ENCODE measurements at places on chromosomes 5 and 9. TPM values are rescaled to one million over a fixed set of nuclear protein-coding genes. Genes with fewer than 3 reads are reported as not detected.
A peak's percentile ranks its signal among the peaks of the same experiment; 100 is the strongest.

GRCh38 chr9:120324996-120325642 lies 254.8 kb downstream of the CDK5RAP2 start:
- no peaks in the 10 kb centered on the region for H3K27me3 ChIP-seq
- no peak for DNase-seq
- H3K4me3 ChIP-seq = no peak overlapping the region
- no peaks in the 10 kb centered on the region for H3K4me1 ChIP-seq
- H3K36me3 ChIP-seq = no peaks in the 10 kb centered on the region

GRCh38 chr5:141654298-141654697 lies 3.1 kb upstream of the FCHSD1 start:
- no peaks in the 10 kb centered on the region for H3K27me3 ChIP-seq
- H3K4me3 ChIP-seq = no peak overlapping the region
- peaks cover 13% of the 10 kb centered on the region for H3K4me1 ChIP-seq
- H3K27ac ChIP-seq = no peak overlapping the region

DNA sequence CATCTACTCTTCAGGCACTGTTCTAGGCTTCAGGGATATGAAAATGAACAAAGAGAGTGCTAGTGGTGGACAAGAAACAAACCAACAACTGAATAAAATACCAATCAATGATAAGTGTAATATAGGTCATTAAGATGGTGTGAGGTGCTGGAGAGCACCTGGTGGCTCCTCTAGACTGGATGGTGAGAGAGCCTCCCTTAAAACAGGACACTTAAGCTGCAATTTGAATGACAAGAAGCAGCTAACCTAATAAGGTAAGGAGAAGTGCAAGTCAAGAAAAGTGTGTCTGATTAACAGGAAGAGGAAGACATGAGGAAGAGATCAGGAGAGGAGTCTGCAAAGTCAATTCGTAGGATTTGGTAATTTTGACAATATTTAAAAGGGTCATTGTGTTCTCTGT lies 23.1 kb downstream of the JAKMIP2 start:
- DNase-seq = no peak
- H3K4me1 ChIP-seq = no peaks in the 10 kb centered on the region
- H3K36me3 ChIP-seq = no peaks in the 10 kb centered on the region
- no peaks in the 10 kb centered on the region for H3K27me3 ChIP-seq
- no peak overlapping the region for H3K27ac ChIP-seq

DNA sequence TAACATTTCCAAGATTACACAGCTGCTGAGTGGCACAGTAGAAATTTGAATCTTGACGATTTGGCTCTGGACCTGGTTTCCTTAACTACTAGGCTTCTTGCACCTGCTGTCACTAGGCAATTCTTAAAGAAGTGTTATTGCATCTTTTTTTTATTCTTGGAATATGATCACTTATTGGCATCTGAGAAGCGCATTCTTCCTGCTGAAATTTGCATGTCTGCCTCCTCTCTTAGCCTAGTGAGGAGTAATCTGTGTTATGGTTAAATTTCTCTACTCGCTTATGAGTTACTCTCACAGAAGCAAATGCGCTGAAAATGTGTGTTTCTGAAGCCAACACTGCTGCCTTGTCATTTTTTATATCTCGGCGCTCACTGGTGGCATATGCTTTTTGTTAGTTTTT lies 89.3 kb downstream of the WDR41 start:
- no peaks in the 10 kb centered on the region for H3K36me3 ChIP-seq
- no peak overlapping the region for H3K4me3 ChIP-seq
- no peaks in the 10 kb centered on the region for H3K4me1 ChIP-seq
- no peaks in the 10 kb centered on the region for H3K27me3 ChIP-seq
- no peak overlapping the region for H3K27ac ChIP-seq
- no peak for DNase-seq

DNA sequence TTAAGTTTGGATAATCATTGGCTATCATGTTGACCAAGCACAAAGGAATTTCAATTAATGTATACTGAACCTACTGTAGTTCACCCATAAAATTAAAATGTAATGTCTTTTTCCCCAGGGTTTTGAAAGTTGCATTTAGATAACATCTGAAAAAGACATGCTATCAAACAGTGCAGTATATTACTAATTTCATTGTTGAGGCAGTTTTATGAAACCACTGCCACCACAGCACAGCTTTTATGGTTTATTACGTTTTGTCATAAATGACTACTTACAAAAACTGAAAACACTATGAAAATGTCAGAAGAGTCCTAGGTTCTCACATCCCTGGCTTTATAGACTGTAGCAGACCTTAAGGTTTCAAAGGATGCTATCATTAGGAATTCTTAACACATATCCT lies 32.0 kb upstream of the HAPLN1 start:
- no peaks in the 10 kb centered on the region for H3K4me1 ChIP-seq
- no peaks in the 10 kb centered on the region for H3K36me3 ChIP-seq
- no peak for DNase-seq
- no peak overlapping the region for H3K4me3 ChIP-seq
- no peaks in the 10 kb centered on the region for H3K27me3 ChIP-seq
- H3K27ac ChIP-seq = no peak overlapping the region

- no peaks in the 10 kb centered on the region for H3K36me3 ChIP-seq
- no peak for DNase-seq
- H3K27me3 ChIP-seq = no peaks in the 10 kb centered on the region
- no peak overlapping the region for H3K27ac ChIP-seq
- H3K4me3 ChIP-seq = no peak overlapping the region
These were observed 49.1 kb upstream of the ANKRD55 start for GRCh38 chr5:56282216-56282615.

GRCh38 chr9:124764774-124765438 lies 6.2 kb downstream of the NR6A1 start:
- no peak for DNase-seq
- H3K4me3 ChIP-seq = no peak overlapping the region
- H3K36me3 ChIP-seq = no peaks in the 10 kb centered on the region
- H3K27me3 ChIP-seq = no peaks in the 10 kb centered on the region
- H3K27ac ChIP-seq = no peak overlapping the region

DNA sequence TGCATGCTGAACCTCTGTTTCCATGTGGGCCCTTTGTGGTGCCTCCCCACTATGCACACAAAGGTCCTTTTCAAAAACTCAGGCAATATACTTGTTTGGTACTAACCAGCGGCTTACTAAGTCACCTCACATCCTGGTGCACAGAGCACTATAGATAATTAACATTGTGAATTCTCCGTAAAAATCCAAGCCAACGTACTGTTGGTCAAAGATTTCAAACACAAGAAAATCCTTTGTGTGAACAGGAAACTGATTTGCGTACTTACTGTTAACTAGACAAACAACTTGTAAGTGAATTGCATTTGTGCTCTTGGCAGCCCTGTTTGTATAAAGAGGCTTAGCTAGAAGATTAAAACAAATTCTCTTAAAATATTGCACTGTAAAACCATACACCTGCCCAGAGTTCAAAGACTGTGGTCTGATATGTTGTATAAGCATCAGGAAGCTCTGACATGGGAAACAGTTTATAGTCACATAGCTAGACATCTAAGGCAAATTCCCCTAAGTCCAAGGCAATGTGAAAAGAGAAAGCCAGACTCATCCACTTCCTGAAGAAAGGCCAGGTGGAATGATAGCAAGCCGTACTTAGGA lies 125.0 kb upstream of the SLC12A2 start:
- no peak overlapping the region for H3K4me3 ChIP-seq
- no peak for DNase-seq
- no peak overlapping the region for H3K27ac ChIP-seq
- H3K27me3 ChIP-seq = no peaks in the 10 kb centered on the region
- H3K36me3 ChIP-seq = no peaks in the 10 kb centered on the region
- peaks cover 31% of the 10 kb centered on the region for H3K4me1 ChIP-seq

GRCh38 chr9:76474419-76474818 lies 15.4 kb downstream of the GCNT1 start:
- no peaks in the 10 kb centered on the region for H3K4me1 ChIP-seq
- DNase-seq = no peak
- H3K4me3 ChIP-seq = no peak overlapping the region
- no peak overlapping the region for H3K27ac ChIP-seq
- no peaks in the 10 kb centered on the region for H3K27me3 ChIP-seq

DNA sequence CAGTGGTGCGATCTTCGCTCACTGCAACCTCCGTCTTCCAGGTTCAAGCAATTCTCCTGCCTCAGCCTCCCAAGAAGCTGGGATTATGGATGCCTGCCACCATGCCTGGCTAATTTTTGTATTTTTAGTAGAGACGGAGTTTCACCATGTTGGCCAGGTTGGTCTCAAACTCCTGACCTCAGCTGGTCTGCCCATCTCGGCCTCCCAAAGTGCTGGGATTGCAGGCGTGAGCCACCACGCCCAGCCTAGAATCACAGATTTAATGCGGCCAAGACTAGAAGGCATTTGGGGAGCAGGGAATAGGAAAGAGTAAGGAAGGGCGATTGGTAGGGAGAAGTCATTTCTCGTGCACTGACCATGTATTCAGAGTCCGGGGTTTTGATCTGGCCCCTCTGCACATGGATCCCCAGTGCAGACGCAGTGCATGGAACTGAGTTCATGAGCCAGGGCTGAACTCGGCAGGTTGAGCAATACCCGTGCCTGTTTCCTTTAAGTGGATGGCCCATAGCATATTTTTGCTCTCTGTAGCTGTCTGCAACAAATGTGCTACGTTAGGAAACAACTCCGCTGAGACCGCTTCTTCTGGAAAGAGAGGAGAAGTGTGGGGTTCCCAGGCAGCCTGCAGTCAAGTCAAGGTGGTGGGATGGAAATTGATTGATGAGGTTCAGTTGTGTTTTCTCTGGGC lies 3.4 kb upstream of the HMCN2 start:
- H3K4me3 ChIP-seq = no peak overlapping the region
- H3K4me1 ChIP-seq = peaks cover 46% of the 10 kb centered on the region
- H3K36me3 ChIP-seq = no peaks in the 10 kb centered on the region
- peak overlapping the region; percentile 79 for H3K27ac ChIP-seq

DNA sequence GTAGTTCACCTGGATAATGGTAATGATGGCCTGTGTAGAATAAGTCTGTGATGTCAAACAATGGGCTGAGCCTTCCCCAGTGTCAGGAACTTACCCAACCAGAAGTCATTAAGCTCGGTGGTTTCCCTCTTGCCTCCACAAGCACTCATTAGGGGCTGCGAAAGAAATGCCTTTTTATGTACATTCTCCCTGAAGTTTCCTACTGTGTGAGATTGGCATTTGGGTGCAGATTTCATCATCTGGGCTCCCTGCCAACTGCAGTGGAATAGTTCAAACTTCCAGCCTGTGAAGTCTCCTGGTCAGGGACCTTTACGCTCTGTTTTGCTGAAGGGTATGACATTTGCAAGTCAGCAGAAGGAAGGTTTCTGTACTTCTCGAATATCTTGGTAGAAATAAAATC lies 41.6 kb upstream of the TMEM215 start:
- no peaks in the 10 kb centered on the region for H3K4me1 ChIP-seq
- no peak overlapping the region for H3K27ac ChIP-seq
- H3K4me3 ChIP-seq = no peak overlapping the region
- no peaks in the 10 kb centered on the region for H3K36me3 ChIP-seq
- H3K27me3 ChIP-seq = no peaks in the 10 kb centered on the region
- no peak for DNase-seq

- peak overlapping the region; percentile 45 for H3K4me3 ChIP-seq
- H3K27ac ChIP-seq = no peak overlapping the region
- no peaks in the 10 kb centered on the region for H3K4me1 ChIP-seq
- H3K27me3 ChIP-seq = no peaks in the 10 kb centered on the region
- no peaks in the 10 kb centered on the region for H3K36me3 ChIP-seq
These were observed 14.1 kb downstream of the SEMA4D start for GRCh38 chr9:89483592-89484474.

GRCh38 chr9:18909140-18910018 lies 123.6 kb downstream of the SAXO1 start:
- no peaks in the 10 kb centered on the region for H3K27me3 ChIP-seq
- no peak overlapping the region for H3K27ac ChIP-seq
- no peak for DNase-seq
- H3K36me3 ChIP-seq = no peaks in the 10 kb centered on the region
- H3K4me1 ChIP-seq = no peaks in the 10 kb centered on the region
- no peak overlapping the region for H3K4me3 ChIP-seq

DNA sequence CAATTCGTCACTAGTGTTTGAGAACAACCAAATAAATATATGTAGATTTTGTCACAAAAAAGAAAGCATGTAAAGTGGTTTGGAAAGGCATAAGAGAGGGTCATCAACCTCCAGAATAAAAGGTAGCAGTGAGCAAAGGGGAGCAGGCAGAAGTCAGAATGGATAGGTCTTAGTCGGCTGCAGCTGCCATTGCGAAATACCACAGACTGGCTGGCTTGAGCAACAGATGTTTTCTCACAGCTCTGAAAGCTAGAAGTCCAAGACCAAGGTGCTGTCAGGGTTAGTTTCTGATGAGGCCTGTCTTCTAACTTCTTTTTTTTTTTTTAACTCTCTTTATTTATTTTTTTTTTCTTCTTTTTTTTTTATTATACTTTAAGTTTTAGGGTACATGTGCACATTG lies 208.1 kb upstream of the PIK3R1 start:
- H3K4me1 ChIP-seq = no peaks in the 10 kb centered on the region
- H3K27me3 ChIP-seq = no peaks in the 10 kb centered on the region
- H3K36me3 ChIP-seq = no peaks in the 10 kb centered on the region
- no peak overlapping the region for H3K4me3 ChIP-seq
- no peak for DNase-seq
- no peak overlapping the region for H3K27ac ChIP-seq

DNA sequence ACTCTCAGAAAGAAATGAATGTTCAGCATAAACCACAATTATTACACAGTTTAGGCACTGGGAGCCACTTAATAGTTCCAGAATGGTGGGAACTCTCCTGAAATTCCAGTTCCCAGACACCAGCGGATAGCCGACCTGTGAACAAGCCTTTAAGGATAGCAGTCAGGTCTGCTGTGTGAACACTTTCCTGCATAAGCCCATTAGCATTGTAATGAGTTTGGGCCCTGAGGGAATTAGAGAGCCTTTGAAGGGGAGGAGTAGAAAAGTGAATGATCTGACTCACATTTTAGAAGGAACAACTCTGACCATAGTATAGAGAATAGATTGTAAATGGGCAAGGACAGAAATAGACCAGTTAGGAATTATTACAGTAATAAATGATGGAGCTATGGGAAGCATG lies 189.1 kb downstream of the ADGRV1 start:
- H3K4me3 ChIP-seq = no peak overlapping the region
- H3K4me1 ChIP-seq = no peaks in the 10 kb centered on the region
- no peak for DNase-seq
- H3K27me3 ChIP-seq = no peaks in the 10 kb centered on the region
- H3K36me3 ChIP-seq = no peaks in the 10 kb centered on the region

DNA sequence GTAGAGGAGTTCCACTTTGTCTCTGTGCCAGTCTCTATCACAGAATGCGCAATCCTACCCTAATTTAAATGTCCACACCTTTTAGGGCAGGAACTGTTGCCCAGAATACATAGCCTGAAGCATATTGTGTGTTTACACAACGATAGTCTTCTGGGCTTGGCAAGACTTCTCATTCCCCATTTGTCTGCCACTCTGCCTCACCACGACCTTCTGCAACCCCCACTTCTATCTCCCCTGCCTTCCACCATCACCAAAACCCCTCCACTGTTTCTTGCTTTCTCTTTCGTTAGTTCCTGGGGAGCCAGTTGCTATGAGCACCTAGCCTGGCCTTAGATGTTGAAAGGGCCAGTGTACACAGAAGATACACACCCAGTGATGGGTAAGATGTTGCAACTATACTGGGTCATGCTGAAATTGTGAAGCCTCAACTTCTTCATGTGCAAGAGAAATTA lies 883 bp upstream of the RNF145 start:
- H3K36me3 ChIP-seq = no peaks in the 10 kb centered on the region
- DNase-seq = no peak
- peak overlapping the region; percentile 96 for H3K4me3 ChIP-seq

CFAP90 gene
- total RNA-seq = not detected

ANKRD18A gene
- 0.29 TPM for total RNA-seq

SHISAL2B gene
- not detected for total RNA-seq

HK3 gene
- total RNA-seq = 2.1 TPM

RLN1 gene
- total RNA-seq = not detected

THBS4 gene
- 1.7 TPM for total RNA-seq

NR2F1-AS1 gene
- 11.3 TPM for total RNA-seq

SLC30A5 gene
- total RNA-seq = 43.5 TPM

NME5 gene
- not detected for total RNA-seq

CFAP77 gene
- not detected for total RNA-seq
